GM23338 (cell line): ENCODE measurements at places on chromosomes 7 and 10. TPM values are rescaled to one million over a fixed set of nuclear protein-coding genes. Genes with fewer than 3 reads are reported as not detected.

WNT8B gene
- 0.26 and 0.74 TPM in 2 replicates for polyA plus RNA-seq

ITGB8 gene
- 0.71 and 0.77 TPM in 2 replicates for polyA plus RNA-seq

PSD gene
- polyA plus RNA-seq = 1.9 and 2.7 TPM in 2 replicates

HOXA9 gene
- polyA plus RNA-seq = not detected in 2 replicates

DNA sequence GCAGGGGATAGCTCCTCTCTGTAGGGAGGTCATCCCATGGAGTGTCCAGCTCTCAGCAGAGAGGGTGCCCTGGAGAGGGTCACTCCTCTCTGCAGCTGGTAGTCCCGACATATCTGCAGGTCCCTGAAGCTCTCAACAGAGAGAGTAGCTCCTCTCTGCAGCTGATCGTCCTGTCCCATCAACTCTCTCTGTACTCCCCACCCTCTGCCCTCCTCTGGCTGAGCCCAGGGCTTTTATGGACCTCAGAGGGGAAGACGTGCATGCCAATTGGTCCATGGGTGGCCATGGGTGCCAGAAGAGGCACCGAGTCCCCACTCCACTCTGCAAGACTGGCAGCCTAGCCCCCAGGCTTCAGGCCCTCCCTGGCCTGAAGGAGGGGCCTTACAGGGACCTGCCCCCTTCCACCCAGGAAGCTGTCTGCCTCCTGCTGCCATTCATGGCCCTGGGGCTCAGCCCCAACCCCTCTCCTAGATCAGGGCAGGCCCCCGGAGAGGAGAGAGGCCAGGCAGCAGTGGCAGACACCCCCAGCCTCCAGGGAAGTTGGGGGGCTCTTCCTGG is 9.0 kb upstream of the BLVRA start:
- H3K27me3 ChIP-seq = no peaks in the 10 kb centered on the region
- H3K4me3 ChIP-seq = no peak overlapping the region
- DNase-seq = no peak
- no peaks in the 10 kb centered on the region for H3K36me3 ChIP-seq
- H3K27ac ChIP-seq = no peak overlapping the region

DNA sequence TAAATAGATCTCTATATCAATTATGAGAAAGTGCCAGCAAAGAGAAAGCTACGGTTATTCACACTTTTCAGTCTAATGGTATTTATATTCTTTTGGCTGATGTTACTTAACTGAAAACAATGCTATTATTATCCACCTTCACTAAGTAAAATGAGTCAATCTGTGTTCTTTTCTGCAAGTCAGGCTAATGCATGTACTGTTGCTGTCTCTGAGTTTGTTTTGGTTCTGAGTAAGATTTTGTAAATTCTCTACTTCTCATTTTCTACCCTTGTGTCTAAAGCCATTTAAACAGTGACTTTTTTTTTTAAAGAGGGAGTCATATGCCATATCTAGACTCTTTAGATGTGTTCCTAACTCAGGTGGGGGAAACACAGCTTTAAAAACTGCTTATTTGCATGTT is 7.5 kb downstream of the VWC2 start:
- no peak overlapping the region for H3K27ac ChIP-seq
- no peaks in the 10 kb centered on the region; the same call in 1 of the 2 replicates for H3K4me1 ChIP-seq
- peaks cover 10% of the 10 kb centered on the region for H3K27me3 ChIP-seq
- no peak overlapping the region for H3K4me3 ChIP-seq

TMEM243 gene
- 68.2 and 82.5 TPM in 2 replicates for polyA plus RNA-seq

- no peak overlapping the region for H3K27ac ChIP-seq
- no peak for DNase-seq
- no peaks in the 10 kb centered on the region for H3K27me3 ChIP-seq
- no peaks in the 10 kb centered on the region for H3K36me3 ChIP-seq
- H3K4me1 ChIP-seq = no peaks in the 10 kb centered on the region
Observed at GRCh38 chr10:26829810-26830515, 30.8 kb downstream of the ABI1 start.

- no peaks in the 10 kb centered on the region for H3K36me3 ChIP-seq
- H3K27me3 ChIP-seq = no peaks in the 10 kb centered on the region
- DNase-seq = no peak
Observed at GRCh38 chr7:104976966-104977636, 36.9 kb upstream of the KMT2E start.

DNA sequence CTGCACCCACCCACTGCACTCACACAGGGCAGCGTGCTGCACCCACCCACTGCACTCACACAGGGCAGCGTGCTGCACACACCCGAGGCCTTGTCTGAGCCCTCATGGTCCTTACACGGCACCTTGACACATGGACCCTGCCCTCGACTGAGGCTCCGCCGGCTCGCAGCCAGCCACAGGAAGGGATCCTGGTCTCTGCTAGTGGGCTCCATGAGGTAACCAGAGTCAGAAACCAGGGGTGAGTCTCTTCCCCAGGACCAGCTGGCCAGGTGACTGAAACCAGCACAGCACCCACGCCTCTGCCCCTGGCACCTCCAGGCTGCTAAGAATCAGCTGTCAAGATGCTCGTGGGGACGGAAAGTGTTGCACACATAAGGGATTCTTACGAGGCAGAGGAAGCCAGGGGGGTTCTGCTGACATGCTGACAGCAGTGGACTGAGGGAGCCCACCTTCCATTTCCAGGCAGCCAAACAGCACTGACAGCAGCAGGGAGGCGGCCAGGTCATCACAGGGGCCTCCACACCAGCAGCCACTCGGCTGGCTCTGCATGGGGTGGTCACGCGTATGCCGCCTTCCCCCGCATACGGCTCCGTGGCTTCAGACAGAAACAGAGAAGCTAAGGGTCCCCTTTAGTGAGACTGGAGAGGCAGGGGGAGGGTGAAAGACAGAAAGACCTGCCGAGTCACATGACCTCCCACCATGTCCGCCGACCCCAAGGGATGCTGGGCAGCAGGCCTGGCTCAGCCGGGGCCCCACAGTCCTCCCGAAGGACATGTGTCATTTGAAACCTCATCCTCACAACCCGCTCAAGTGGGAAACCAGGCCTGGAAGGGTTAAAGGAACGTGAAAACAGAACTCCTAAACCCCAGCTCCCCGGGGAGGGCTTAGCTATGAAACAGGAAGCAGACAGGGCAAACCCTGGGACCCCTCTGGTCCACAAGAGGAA is 34.2 kb downstream of the GPER1 start:
- DNase-seq = no peak
- H3K4me3 ChIP-seq = no peak overlapping the region
- no peaks in the 10 kb centered on the region for H3K27me3 ChIP-seq
- 0 out of 2 replicates have a peak, but pooled peaks cover 3% of the 10 kb centered on the region for H3K36me3 ChIP-seq
- peaks cover 4% of the 10 kb centered on the region for H3K4me1 ChIP-seq

GRCh38 chr10:110500515-110500905 is 2.8 kb downstream of the DUSP5 start:
- peaks cover 39% of the 10 kb centered on the region for H3K27me3 ChIP-seq
- H3K4me1 ChIP-seq = peaks cover 43% of the 10 kb centered on the region
- DNase-seq = no peak
- H3K27ac ChIP-seq = no peak overlapping the region
- peaks cover 7% of the 10 kb centered on the region; the same call in 1 of the 2 replicates for H3K36me3 ChIP-seq

SCART1 gene
- not detected in 2 replicates for polyA plus RNA-seq

ZPBP gene
- polyA plus RNA-seq = not detected in 2 replicates

DNA sequence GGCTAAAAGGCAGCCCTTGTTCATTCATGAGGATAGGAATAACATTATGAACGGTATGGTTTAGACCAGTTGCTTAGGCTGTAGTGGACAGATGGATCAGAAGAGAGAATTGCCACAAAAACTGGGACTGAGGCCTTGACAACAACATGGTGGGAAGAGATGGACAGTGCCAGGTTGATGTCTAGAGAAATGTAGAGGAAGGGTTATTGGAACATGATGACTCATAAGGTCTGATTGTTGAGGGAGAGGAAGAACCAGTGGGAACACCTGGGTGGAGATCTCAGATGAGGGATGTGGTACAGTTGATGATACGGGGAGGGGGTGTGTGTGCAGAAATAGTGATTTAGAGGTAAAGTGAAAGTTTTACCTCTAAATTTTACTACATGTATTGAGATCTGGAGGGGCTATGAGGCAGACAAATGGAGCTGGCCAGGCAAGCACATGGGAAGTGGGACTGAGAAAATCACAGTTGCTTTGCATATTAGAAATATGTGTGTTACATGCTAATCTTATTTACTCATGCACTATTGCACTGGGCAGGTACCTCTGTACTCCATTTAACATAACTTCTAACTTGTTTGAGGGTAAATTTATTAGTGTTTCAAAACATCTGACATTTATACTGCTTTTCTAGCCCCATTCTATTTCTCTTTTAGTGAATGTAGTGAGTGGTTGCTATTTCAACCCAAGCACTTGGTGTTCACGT is 65.6 kb downstream of the PLCE1 start:
- no peak overlapping the region for H3K27ac ChIP-seq
- no peaks in the 10 kb centered on the region for H3K4me1 ChIP-seq
- DNase-seq = no peak
- no peak overlapping the region for H3K4me3 ChIP-seq
- H3K36me3 ChIP-seq = no peaks in the 10 kb centered on the region
- no peaks in the 10 kb centered on the region for H3K27me3 ChIP-seq

DNA sequence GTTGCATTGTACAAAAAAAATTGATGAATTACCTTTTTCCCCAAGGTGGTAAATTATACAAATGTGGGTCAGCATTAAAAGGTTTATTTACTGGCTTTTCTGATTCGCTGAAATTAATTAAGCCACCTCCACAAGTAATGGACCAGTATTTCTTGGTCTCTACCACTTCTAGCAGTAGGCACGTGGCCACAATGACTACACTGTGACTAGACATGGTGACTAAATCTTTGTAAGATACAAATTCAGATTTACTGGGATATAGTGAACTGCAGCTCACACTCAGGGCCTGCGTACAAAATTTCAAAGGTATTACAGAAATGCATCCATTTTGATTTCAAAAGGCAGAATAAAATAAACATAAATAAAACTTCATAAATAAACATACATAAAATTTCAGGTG is 10.9 kb downstream of the HPSE2 start:
- H3K4me3 ChIP-seq = no peak overlapping the region
- no peaks in the 10 kb centered on the region for H3K4me1 ChIP-seq
- H3K27me3 ChIP-seq = peaks cover 19% of the 10 kb centered on the region
- no peaks in the 10 kb centered on the region for H3K36me3 ChIP-seq
- no peak overlapping the region for H3K27ac ChIP-seq

DNA sequence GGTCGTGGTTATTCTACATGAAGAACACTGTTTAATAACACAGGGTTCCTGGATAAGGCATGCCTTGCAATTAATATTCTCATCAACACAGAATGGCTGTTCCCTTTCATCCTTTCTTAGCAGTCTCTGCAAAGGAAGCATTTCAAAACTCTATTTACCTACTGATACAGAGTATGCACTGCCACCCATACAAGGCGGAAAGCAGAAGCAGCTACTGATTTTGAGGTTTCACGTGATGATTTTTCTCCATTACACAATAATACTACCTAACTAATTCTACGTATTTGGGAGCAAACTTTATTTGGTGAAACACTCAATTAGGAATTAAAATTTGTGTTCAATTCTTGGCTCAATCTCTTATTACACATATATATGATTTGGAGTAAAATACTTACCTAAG is 43.0 kb upstream of the COL1A2 start:
- H3K27ac ChIP-seq = no peak overlapping the region
- H3K4me1 ChIP-seq = peaks cover 11% of the 10 kb centered on the region; the same call in 1 of the 2 replicates
- DNase-seq = no peak
- no peak overlapping the region for H3K4me3 ChIP-seq
- H3K27me3 ChIP-seq = no peaks in the 10 kb centered on the region

DNA sequence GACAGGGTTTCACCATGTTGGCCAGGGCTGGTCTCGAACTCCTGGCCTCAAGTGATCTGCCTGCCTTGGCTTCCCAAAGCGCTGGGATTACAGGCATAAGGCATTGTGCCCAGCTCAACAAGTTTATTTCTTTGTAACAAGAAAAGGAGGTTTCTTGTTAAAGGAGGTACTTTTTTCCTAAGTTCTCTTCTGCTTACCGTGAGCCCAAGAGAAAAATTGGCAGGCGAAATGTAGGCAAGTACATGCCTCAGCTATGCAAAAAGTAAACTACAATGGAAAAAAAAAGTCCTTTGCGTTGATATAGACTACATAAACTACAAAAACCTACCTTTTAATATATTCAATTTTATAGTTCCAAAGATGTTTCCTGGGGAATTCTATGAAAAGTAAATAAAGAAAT is 122.6 kb downstream of the DKK1 start:
- H3K27me3 ChIP-seq = no peaks in the 10 kb centered on the region
- DNase-seq = no peak
- no peaks in the 10 kb centered on the region for H3K36me3 ChIP-seq
- no peaks in the 10 kb centered on the region for H3K4me1 ChIP-seq
- H3K4me3 ChIP-seq = no peak overlapping the region

C10orf53 gene
- polyA plus RNA-seq = not detected in 2 replicates

DNA sequence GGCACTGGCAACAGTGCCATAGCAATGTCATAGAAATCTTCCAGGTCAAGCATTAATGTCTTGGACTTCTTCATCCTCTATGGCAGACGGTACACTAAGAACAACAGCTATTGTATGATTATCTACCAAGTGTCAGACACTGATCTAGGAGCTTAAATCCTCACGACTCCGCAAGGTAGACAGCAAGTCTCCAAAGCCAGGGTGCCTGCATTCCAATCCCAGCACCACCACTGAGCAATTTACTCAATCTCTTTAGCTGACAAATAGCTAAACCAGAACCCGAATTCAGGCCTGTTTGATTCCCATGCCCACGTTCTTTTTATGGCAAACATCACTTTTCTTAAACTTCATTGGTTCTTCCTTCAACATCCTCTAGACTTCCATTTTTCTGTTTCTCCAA is 31.8 kb downstream of the DNMBP start:
- no peaks in the 10 kb centered on the region for H3K27me3 ChIP-seq
- peak; percentile 43 for DNase-seq
- H3K27ac ChIP-seq = no peak overlapping the region
- H3K4me3 ChIP-seq = no peak overlapping the region
- no peaks in the 10 kb centered on the region for H3K36me3 ChIP-seq

UCN3 gene
- not detected in 2 replicates for polyA plus RNA-seq

HOXA3 gene
- not detected in 2 replicates for polyA plus RNA-seq

CDK1 gene
- 148 and 165 TPM in 2 replicates for polyA plus RNA-seq

DNA sequence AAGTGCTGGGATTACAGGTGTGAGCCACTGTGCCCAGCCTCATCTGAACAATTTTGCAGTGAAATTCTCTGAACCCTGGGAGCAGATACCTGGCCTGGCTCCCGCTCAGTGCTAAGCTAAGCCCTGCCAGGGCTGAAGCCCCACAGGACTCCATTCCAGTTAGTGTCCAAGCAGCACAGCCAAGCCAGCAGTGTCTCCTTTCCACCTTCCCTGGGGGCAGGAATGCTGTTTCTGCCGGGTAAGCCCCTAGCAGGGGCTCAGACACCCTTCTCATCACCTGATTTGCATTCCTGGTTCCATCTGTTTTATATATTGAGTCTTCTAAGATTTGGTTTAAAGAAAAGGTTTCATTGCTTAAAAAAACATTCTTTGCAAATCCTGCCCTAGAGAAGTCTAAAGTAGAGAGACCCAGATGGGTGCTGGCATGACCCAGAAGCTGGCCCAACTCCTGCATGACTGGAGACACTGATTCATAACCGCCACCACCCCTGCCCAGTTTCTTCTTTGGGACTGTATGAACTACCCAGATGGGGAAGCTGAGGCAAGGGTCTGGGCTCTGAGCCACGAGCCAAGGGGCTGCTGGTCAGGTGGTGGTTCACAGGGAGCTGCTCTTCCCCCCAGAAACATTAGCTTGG is 14.0 kb downstream of the SLC13A4 start:
- H3K27ac ChIP-seq = no peak overlapping the region
- no peak overlapping the region for H3K4me3 ChIP-seq
- H3K27me3 ChIP-seq = no peaks in the 10 kb centered on the region
- H3K4me1 ChIP-seq = peaks cover 13% of the 10 kb centered on the region

- H3K4me1 ChIP-seq = peaks cover 31% of the 10 kb centered on the region
- H3K4me3 ChIP-seq = no peak overlapping the region
- DNase-seq = no peak
- H3K27ac ChIP-seq = peak overlapping the region; percentile 7; the same call in 1 of the 2 replicates
- H3K27me3 ChIP-seq = no peaks in the 10 kb centered on the region
- H3K36me3 ChIP-seq = no peaks in the 10 kb centered on the region; the same call in 1 of the 2 replicates
Observed at GRCh38 chr7:137985897-137986251, 16.0 kb downstream of the CREB3L2 start.
